ENCODE measurements at places on chromosomes 6 and 20.

- H3K27me3 ChIP-seq: no peaks in the 10 kb centered on the region
- H3K27ac ChIP-seq: no peak overlapping the region
- no peaks in the 10 kb centered on the region for H3K4me1 ChIP-seq
- H3K36me3 ChIP-seq: no peaks in the 10 kb centered on the region
Observed at GRCh38 chr6:63094947-63095346, 116.3 kb upstream of the FKBP1C start.

DNA sequence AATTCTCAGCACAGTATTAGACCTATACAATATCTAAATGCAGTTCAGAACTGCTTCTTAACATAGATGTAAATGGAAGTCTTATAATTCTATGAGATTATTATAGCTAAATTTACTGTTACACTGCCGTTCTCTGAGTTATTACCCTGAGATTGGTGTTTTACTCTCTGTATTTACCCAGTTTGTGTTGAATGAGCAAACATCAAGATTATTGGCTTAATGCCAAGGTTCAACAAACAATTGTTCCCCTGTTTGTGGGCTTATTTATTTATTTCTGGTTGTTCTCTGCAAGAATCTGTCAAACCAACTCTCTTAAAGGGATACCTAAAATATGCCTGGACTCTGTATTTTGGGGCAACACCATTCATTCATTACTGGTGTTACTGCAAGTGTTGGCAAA is 5.2 kb upstream of the STMND1 start:
- H3K4me1 ChIP-seq: no peaks in the 10 kb centered on the region
- no peaks in the 10 kb centered on the region for H3K36me3 ChIP-seq
- H3K27ac ChIP-seq: no peak overlapping the region
- DNase-seq: no peak
- H3K27me3 ChIP-seq: no peaks in the 10 kb centered on the region
- H3K4me3 ChIP-seq: no peak overlapping the region

DNA sequence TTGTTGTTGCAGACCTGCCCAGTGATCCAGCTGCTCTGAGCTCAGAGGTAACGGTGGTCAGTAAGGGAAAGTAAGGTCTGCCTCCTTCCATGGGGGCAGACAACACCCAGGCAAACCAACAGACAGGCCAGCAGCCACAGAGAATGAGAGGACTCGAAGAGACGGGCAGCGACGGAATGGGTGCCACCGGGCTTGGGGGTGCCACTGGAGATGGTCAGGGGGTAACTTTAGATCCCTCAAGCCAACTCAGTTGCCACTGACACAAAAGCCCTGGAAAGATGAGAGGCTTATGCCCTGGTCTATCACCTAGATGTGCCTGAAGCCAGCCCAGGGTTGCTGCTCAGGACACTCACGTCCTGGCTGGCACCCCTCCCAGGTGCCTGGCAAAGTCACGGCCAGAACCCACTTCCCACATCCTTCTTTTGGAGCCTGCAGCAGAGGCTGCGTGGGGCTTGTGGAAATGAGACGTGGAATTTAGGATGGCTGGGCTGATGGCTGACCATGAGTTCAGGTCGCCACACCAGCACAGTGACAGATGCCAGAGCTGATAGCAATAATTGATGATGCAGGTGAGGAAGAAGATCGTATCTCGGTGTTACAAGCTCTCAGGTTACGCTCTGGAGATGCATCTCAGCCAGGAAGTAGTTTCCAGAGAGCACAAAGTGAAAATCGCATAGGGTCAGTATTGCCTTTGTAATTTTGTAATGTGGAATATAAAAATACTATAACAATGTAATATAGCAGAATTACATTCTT is 209.1 kb downstream of the SYNDIG1 start:
- peak; percentile 22 for DNase-seq
- H3K36me3 ChIP-seq: no peaks in the 10 kb centered on the region
- no peaks in the 10 kb centered on the region for H3K4me1 ChIP-seq
- no peak overlapping the region for H3K27ac ChIP-seq
- H3K27me3 ChIP-seq: peaks cover 5% of the 10 kb centered on the region

- no peak for DNase-seq
- H3K4me3 ChIP-seq: no peak overlapping the region
- no peaks in the 10 kb centered on the region for H3K36me3 ChIP-seq
Observed at GRCh38 chr20:50522053-50522674, 12.0 kb downstream of the PTPN1 start.

DNA sequence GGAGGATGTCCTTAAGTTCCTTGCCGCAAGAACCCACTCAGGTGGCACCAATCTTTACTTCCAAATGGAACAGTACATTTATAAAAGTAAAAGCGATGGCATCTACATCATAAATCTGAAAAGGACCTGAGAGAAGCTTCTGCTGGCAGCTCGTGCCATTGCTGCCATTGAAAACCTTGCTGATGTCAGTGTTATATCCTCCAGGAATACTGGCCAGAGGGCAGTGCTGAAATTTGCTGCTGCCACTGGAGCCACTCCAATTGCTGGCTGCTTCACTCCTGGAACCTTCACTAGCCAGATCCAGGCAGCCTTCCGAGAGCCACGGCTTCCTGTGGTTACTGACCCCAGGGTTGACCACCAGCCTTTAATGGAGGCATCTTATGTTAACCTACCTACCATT is 191.7 kb downstream of the TRIM27 start:
- no peak overlapping the region for H3K4me3 ChIP-seq
- no peaks in the 10 kb centered on the region for H3K4me1 ChIP-seq
- no peaks in the 10 kb centered on the region for H3K36me3 ChIP-seq
- H3K27me3 ChIP-seq: no peaks in the 10 kb centered on the region
- no peak for DNase-seq

DNA sequence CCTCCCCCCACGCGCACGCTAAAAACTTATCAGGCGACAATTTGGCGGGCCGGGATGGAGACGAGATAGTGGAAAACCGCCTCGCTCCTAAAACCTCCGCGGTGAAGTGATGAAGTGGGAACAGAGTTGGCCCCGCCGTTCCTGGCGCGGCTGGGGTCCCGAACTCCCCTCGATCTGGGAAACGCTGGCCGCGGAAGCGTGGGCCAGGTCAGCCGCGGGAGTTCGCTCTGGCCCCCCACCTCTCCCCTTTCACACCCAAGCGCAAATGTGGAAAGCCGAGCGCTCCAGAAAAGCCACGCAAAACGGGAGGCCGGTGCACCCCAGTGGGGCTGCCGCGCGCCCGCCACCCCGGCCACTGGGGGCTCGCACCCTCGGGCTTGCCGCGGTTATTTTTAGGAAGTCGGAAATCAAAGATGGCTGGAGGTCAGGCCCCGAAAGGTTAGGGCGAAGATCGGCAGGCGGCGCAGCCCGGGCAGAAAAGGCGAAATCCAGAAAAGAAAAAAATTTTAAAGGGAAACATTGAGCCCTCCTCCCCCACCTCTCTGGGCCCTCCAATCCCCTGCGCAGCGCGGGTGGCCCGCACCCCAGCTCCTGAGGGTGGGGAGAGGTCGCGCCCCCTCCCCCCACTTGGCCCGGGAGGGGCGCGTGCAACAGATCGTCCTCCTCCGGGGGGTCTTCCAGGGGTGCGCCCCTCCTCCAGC is 1.0 kb downstream of the SALL4 start:
- H3K4me3 ChIP-seq: peak overlapping the region; percentile 34
- H3K36me3 ChIP-seq: no peaks in the 10 kb centered on the region
- H3K27me3 ChIP-seq: peaks cover 16% of the 10 kb centered on the region
- H3K4me1 ChIP-seq: peaks cover 17% of the 10 kb centered on the region
- H3K27ac ChIP-seq: no peak overlapping the region

- no peak for DNase-seq
- no peaks in the 10 kb centered on the region for H3K4me1 ChIP-seq
- no peak overlapping the region for H3K27ac ChIP-seq
- no peaks in the 10 kb centered on the region for H3K36me3 ChIP-seq
- no peaks in the 10 kb centered on the region for H3K27me3 ChIP-seq
Observed at GRCh38 chr6:72283571-72283970, 338.3 kb upstream of the KCNQ5 start.

DNA sequence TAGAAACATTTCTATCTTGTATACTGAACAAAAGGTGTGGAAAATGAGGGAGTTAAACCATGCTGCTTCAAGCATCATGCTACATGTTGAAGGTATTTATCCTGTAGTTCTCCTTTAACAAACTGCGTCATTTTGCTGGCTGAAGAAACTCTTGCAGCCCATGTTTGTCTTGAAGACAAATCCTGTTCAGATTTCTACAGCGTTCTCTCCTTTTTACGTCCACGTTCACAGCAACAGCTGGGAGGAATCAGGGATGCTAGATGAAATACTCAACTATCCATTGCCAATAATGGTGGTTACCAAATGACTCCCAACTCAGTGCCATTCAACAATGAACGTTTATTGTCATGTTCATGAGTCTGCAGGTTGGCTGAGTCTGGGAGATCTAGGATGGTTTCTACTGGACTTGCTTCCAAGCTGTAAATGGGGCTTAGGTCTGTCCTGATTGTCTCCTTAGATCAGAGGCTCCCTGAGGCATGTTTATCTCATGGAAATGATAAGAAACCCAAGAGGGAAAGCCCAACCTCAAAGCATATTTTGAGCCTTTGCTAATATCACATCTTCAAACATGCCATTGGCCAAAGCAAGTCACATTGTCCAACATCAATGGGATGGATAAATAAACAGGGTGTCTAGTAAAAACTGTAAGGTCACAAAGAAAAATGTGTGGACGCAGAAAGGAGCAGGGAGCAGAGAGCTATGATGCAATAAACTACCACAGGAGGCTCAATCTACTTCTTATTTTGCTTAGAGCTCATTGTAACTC is 2.7 kb upstream of the PLCB1 start:
- no peaks in the 10 kb centered on the region for H3K36me3 ChIP-seq
- no peak for DNase-seq
- no peaks in the 10 kb centered on the region for H3K27me3 ChIP-seq
- H3K4me3 ChIP-seq: no peak overlapping the region

DNA sequence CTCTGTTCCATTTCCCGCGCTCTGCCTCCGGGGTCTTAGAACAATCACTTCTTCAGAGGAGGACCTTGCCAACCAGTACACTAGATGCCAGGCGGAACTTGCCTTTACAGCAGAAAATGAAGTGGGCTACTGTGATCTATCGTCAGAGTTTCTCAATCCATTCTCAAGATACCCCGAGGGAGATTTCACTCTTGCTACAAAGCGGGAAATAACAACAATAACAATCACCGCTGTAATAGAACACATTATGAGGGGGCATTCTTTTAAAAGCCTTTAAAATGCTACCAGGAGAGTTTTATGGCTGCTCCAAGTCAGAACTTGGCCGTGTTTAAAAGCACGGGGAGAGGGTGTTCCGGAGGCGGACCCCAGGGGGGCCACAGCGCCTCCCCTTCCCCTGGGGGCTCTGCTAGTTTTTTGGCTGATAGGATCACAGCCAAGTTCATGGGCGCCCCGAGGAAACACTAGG is 617.0 kb upstream of the AGPAT4 start:
- H3K27me3 ChIP-seq: no peaks in the 10 kb centered on the region
- DNase-seq: no peak
- H3K36me3 ChIP-seq: no peaks in the 10 kb centered on the region
- H3K4me1 ChIP-seq: no peaks in the 10 kb centered on the region
- no peak overlapping the region for H3K27ac ChIP-seq

GRCh38 chr6:16474772-16475493 is 236.5 kb downstream of the GMPR start:
- no peaks in the 10 kb centered on the region for H3K27me3 ChIP-seq
- no peak overlapping the region for H3K4me3 ChIP-seq
- H3K4me1 ChIP-seq: no peaks in the 10 kb centered on the region
- DNase-seq: no peak
- no peaks in the 10 kb centered on the region for H3K36me3 ChIP-seq

DNA sequence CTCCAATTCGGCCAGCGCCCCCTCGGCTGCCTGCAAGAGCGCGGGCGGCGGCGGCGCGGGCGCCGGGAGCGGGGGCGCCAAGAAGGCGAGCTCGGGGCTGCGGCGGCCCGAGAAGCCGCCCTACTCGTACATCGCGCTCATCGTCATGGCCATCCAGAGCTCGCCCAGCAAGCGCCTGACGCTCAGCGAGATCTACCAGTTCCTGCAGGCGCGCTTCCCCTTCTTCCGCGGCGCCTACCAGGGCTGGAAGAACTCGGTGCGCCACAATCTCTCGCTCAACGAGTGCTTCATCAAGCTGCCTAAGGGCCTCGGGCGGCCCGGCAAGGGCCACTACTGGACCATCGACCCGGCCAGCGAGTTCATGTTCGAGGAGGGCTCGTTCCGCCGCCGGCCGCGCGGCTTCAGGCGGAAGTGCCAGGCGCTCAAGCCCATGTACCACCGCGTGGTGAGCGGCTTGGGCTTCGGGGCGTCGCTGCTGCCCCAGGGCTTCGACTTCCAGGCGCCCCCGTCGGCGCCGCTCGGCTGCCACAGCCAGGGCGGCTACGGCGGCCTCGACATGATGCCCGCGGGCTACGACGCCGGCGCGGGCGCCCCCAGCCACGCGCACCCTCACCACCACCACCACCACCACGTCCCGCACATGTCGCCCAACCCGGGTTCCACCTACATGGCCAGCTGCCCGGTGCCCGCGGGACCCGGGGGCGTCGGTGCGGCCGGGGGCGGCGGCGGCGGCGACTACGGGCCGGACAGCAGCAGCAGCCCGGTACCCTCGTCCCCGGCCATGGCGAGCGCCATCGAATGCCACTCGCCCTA is 963 bp downstream of the FOXF2 start:
- H3K4me3 ChIP-seq: peak overlapping the region; percentile 76
- H3K27ac ChIP-seq: peak overlapping the region; percentile 77
- H3K4me1 ChIP-seq: peaks cover 2% of the 10 kb centered on the region
- no peaks in the 10 kb centered on the region for H3K36me3 ChIP-seq

DNA sequence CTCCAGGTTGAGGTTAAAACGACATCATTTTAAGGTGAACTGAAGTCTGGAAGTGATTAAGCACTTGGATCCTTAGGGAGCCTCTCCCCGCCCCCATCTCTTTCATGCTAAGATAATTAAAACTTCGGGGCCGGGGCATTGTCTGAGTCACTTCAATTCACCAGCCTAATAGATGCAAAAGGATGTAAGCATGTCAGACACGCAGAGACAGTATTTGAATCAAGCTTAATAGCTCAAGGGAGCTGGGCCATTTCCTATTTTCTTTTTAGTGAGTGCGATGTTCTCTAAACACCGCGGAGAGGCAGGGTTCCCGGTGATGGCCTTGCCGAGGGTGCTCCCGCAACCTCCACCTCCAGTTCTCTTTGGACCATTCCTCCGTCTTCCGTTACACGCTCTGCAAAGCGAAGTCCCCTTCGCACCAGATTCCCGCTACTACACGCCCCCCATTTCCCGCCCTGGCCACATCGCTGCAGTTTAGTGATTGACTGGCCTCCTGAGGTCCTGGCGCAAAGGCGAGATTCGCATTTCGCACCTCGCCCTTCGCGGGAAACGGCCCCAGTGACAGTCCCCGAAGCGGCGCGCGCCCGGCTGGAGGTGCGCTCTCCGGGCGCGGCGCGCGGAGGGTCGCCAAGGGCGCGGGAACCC is 516 bp upstream of the IRF4 start:
- no peak overlapping the region for H3K27ac ChIP-seq
- no peak for DNase-seq
- H3K27me3 ChIP-seq: peaks cover 79% of the 10 kb centered on the region
- H3K4me1 ChIP-seq: peaks cover 9% of the 10 kb centered on the region
- peak overlapping the region; percentile 69 for H3K4me3 ChIP-seq
- no peaks in the 10 kb centered on the region for H3K36me3 ChIP-seq

GRCh38 chr6:144248476-144249301 is 36.4 kb upstream of the UTRN start:
- DNase-seq: no peak
- no peak overlapping the region for H3K4me3 ChIP-seq
- no peaks in the 10 kb centered on the region for H3K36me3 ChIP-seq
- H3K27me3 ChIP-seq: no peaks in the 10 kb centered on the region

GRCh38 chr20:6439737-6440442 is 317.1 kb upstream of the FERMT1 start:
- no peak overlapping the region for H3K27ac ChIP-seq
- no peak for DNase-seq
- no peaks in the 10 kb centered on the region for H3K4me1 ChIP-seq
- H3K36me3 ChIP-seq: no peaks in the 10 kb centered on the region

GRCh38 chr6:166105341-166106075 is 62.1 kb downstream of the TBXT start:
- H3K4me1 ChIP-seq: no peaks in the 10 kb centered on the region
- no peak overlapping the region for H3K4me3 ChIP-seq
- DNase-seq: no peak
- H3K36me3 ChIP-seq: no peaks in the 10 kb centered on the region
- no peak overlapping the region for H3K27ac ChIP-seq
